Umbilical cord (tissue), 2 donors: ENCODE measurements at places on chromosomes 7 and 10. TPM values are rescaled to one million over a fixed set of nuclear protein-coding genes. Genes with fewer than 3 reads are reported as not detected.

- DNase-seq: peak; percentile 37
These were observed 1119.8 kb upstream of the LRRTM3 start for GRCh38 chr10:65805993-65806392.

DNA sequence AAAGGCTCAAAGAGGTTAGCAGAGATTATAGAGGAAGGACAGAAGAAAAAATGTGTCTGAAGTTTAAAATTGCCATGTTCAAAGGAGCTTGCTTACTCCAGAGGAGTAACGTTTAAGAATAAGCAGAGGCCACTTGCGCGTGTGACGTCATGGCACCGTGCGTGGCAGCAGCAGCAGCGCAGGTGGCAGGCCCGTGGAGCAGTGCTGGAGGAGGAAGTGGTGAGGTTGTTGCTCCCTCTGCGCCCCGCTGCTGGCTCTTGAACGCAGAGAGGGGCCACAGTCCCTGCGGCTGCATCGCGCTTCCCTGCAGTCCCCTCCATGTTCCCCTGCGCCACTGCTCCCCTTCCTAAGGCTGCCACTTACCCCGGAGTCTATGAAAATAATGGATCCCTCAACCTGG, 37.5 kb downstream of the GDI2 start:
- no peak for DNase-seq

- no peak for DNase-seq
These were observed 111.9 kb upstream of the RPA3 start for GRCh38 chr7:7830122-7830878.

DNA sequence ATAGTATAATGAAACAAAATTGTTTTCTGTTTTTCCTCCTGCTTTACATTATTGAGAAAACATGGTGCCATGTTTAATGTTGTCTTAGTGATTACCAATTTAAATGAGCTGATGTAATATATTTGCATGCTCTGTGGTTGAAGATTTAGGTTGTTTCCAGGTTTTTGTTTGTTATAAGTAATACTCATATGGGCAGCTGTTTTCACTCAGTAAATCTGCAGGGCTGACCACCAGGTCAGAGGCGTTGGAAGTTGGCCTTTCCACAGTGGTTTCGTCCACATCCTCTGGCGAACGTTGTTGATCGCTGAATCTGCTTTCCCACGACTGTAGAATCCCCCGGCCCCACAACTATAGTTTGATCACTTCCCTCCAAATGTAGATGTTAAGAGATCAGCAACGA, 21.6 kb upstream of the PURB start:
- no peak for DNase-seq

DNA sequence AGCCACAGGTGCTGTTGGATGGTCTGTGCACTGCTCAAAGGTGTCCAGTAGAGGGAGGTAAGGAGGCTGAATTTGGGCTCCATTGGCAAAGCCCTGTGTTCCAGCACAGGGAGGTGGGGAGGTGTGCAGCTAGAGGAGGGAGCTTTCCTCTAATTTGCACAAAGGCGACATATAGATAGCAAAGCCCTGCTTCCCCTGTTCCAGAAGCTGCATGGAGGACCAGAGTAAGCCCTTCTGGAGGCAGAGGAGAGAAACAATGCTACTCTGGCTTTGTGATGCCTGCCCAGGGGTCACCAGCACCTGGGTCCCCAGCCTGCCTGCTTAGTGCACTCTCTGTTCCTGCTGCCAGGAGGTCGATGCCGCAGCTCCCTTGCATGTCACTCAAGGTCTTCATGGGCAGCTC, 3.4 kb upstream of the ARHGAP22 start:
- DNase-seq: no peak

DNA sequence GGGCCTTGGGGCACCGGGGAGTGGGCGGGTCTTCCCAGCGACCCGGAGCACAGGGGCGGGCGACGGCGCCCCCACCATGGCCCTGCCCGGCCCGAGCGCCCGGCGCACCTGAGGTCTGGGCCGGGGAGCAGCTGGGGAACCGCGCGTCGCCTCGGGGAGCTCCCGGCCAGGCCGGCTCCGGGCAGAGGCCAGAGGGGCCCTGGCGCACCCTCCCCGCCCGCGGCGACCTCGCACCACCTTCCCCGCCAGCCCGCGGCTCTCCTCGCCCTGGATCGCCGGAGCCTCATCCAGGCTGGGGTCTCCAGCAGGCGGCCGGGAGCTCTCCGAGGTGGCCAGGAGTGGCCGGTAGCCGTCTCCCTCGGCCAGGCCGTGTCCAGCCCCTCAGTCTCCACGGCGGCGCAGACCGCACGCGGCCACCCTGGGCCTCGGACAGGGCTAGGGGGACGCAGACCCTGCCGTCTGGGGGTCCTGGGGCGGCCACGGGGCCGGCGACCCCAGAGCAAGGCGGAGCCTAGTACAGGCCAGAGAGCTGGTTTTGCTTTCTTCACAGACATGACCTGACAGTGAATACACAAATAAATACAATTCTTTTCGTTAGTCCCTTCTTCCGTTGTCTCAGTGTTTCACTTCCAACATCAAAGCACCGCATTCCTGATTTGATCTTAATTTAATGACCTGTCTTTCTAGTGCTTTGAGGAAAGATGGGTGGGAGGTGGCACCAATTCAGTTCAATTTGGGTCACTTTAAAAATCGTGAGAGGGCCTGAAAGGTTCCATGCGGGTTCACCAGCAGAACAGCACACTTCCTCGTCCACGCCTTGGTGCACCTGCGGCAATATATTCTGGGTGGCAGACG, 356.9 kb downstream of the DNAJB6 start:
- DNase-seq: no peak

DNA sequence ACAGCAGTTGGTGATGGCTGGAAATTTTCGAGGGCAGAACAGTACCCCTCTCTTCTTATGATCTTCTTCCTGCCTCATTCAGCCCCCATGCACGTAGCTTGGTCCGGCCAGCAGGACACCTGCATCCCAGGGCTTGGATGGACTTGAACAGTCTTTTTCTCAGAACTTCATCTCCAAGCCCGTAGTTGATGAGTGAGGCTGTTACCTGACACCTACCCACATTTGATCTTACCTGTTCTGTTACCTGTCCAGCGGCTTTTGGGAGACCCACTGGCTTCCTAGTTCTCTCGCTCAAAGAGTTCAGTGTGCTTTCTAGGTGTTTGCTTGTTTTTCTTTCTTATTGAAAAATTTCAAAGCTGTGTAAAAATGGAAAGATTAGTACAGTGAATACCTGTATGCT, 212.2 kb downstream of the CUX1 start:
- no peak for DNase-seq

- DNase-seq: no peak
These were observed 252.2 kb downstream of the ELFN1 start for GRCh38 chr7:1922071-1922869.

DNA sequence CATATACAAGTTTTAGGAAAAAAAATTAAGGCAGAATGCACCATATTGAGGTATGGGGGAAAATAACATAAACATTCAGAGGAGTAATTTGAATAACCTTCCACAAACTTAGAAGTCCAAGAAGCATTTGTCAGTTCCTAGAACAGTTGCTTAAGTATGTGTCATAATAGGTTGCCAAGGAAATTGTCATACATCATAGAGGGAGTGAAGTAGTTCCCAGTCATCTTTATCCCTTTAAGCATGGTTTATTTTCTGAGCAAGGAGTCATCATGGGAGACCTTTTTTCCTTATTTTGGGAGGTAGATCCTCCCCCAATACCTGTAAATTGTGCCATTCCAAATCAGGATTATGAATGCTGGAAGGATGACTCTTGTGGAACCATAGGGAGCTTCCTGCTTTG, at the start of gene SSMEM1:
SSMEM1 (plus strand) TSS at position 219 of the 400 bp plus-strand sequence; CDS start at position 270, 51 bp downstream.
- peak; percentile 61 for DNase-seq

FXYD4 gene
- not detected for total RNA-seq

PSPH gene
- 26.0 TPM for total RNA-seq

MYL10 gene
- total RNA-seq: not detected

TMEM178B gene
- total RNA-seq: 2.2 TPM

EBLN1 gene
- 3.6 TPM for total RNA-seq

CRTAC1 gene
- total RNA-seq: 2.2 TPM

BET1 gene
- total RNA-seq: 56.3 TPM

ACTR3C gene
- 2.4 TPM for total RNA-seq
